ENCODE measurements at places on chromosomes 11 and 22.
A peak's percentile ranks its signal among the peaks of the same experiment; 100 is the strongest.

DNA sequence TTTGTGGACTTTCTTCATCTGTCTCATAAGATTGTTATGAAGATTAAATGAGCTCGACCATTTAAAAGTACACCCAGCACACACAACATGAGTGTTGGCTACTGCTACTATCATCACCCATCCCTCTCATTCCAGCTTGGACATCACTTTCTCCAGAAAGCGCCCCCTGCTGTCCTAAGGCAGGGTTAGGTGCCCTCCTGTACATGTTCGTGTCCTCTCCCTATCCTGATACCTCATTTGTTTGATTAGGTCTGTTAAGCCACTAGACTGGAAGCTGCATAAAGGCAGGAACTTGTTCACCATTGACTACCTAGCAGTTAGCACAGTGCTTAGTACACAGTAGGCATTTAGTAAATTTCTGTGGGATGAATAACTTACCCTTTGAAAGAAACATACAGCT is 85.5 kb downstream of the ENTHD1 start:
- DNase-seq = no peak

DNA sequence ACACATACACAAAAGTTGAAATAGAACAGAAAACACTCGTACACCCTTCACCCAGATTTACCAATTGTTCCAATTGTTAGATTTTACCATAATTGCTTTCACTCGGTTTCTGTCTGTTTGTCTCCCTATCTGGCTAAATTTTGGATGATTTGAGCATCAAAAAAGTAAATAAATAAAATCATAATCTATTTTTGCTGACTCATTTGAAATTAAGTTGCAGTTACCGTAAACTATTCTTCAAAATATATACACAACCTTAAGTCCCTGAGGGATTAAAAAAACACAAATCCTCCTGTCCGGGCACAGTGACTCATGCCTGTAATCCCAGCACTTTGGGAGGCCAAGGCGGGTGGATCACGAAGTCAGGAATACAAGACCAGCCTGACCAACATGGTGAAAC is 81.3 kb upstream of the SYT9 start:
- DNase-seq = no peak

GRCh38 chr11:65646288-65646957 is 8.5 kb downstream of the SIPA1 start:
- DNase-seq = no peak

GRCh38 chr22:46046299-46046685 is 69.3 kb upstream of the WNT7B start:
- DNase-seq = no peak

GRCh38 chr11:28835317-28835716 is 727.1 kb downstream of the METTL15 start:
- no peak for DNase-seq

GRCh38 chr11:117426297-117426685 is 98.6 kb downstream of the CEP164 start:
- peak; percentile 54 for DNase-seq

- DNase-seq = no peak
Measured at GRCh38 chr11:69490516-69490915, 9.1 kb downstream of the LINC01488 start.

DNA sequence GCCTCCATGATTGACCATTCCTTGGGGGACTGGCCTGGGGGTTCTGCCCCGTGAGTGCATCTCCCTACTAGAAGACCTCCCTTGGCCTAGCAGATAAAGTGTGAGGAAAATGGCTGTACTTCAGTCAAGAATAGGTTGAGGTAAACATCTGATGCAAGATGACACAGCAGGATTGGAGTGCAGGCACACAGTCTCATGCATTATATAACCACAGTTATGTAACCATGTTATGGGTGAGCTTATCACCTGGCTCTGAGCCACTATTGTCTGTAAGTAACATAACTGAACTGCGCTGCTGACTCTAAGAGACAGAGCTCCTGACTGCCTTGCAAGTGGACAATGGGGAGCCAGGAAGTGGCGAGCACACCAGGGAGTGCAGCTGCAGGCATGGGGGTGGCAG is 378.7 kb upstream of the ANO5 start:
- no peak for DNase-seq

DNA sequence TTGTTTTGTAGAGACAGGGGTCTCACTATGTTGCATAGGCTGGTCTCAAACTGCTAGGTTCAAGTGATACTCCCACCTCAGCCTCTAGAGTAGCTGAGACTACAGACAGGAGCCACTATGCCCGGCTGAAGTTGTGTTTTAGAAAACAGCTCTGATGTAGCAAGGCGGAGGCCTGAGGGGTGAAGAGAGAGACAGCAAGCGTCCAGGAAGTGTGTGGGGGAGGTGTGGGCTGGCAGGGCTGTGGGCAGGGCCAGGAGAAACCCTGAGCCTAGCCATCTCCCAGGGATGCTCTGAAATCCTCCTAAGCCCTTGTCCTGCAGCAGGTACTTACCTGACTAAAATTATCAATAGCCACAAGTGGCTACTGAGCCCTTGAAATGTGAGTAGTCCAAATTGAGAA is 16.1 kb upstream of the RPS3 start:
- DNase-seq = no peak

GRCh38 chr11:33064866-33065265 is 25.5 kb downstream of the TCP11L1 start:
- DNase-seq = no peak

GRCh38 chr22:49235463-49236300 is 592.0 kb downstream of the BRD1 start:
- no peak for DNase-seq

DNA sequence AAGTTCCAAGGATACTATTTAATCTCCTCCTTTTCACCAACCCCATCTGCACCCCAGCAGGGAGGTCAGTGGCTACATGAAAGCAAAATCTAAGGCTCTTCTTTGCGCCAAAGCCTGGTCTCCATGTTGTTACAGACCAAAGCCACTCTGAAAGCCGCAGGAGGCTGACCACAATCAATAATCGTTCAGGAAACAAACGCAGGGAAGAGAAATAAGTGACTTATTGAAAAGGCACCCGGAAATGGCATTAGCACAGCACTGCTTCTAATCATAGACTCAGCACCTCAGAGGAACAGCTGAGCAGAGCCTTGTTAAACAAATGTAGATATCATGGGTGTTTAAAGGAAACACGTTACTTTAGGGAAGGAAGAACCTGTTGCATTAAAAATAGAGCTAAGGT is 183.9 kb downstream of the KIRREL3 start:
- DNase-seq = no peak

DNA sequence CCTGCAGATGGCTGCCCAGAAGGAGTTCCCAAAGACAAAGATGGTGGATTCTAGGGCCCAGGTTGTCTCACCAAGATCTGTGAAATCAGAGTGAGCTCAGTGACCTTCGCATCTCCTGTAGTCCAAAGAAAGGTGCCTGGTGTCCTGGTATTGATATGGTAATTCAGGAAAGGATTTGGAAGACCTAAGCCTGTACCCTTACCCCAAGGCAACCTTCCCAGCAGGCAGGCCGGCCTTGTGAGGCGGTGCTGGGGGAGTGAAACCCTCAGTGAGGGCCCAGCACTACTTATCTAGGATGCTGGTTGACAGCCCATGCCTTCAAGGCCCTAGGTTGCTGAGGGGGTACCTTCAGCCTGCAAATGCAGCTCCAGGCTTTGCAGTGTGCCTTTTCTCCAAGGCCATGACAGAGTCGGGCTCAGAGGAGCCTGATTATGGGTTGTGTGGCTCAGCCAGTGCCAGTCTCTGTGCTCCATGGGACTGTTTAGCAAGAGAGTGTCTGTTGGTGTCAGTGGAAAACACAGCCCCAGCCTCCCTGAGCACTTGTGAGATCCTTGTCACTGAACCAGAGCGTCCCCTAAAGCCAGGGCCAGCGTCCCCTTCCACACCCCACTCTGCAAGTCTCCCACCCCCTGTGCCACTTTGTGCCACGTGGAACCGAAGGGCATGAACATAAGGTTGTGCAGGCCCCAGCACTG is 72.8 kb upstream of the MYOD1 start:
- DNase-seq = no peak

DNA sequence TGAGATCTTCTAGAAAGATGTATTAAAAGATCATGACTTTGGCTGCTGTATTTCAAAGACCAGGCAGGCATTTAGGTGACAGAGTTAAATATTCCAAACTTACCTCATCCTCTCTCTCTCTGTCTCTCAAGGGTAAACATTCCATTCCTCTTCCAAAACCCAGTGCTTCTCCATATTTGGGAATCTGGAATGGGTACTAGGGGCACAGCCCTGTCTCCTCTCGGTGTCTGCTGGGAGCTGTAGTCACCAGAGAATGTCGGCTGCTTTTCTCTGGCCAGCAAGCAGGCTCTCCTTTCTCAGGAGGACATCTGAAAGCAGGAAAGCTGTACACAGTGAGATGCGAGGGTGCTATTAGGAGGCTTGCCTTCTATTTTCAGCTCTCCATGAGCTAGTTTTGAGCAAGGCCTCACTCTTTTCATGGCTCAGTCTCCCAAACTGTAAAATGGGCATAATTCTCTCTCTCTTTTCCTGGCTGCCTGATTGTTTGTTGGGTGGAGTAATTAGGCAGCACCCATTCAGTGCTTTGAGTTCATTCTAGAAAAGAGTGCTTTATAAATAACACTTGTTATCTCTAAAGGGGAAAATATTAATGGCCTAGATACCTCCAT is 9.3 kb upstream of the PEX26 start:
- no peak for DNase-seq

- no peak for DNase-seq
Measured at GRCh38 chr11:64569300-64569970, 21.6 kb upstream of the SLC22A12 start.

DNA sequence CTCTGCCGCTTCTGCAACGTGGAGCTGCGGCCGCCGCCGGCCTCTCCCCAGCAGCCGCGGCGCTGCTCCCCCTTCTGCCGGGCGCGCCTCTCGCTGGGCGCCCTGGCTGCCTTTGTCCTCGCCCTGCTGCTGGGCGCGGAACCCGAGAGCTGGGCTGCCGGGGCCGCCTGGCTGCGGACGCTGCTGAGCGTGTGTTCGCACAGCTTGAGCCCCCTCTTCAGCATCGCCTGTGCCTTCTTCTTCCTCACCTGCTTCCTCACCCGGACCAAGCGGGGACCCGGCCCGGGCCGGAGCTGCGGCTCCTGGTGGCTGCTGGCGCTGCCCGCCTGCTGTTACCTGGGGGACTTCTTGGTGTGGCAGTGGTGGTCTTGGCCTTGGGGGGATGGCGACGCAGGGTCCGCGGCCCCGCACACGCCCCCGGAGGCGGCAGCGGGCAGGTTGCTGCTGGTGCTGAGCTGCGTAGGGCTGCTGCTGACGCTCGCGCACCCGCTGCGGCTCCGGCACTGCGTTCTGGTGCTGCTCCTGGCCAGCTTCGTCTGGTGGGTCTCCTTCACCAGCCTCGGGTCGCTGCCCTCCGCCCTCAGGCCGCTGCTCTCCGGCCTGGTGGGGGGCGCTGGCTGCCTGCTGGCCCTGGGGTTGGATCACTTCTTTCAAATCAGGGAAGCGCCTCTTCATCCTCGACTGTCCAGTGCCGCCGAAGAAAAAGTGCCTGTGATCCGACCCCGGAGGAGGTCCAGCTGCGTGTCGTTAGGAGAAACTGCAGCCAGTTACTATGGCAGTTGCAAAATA is 816 bp downstream of the PDE3B start:
- DNase-seq = no peak

All from anterior cingulate cortex (tissue), 58 donors.